ENCODE measurements at places on chromosomes 6 and 20.
A peak's percentile ranks its signal among the peaks of the same experiment; 100 is the strongest.

DNA sequence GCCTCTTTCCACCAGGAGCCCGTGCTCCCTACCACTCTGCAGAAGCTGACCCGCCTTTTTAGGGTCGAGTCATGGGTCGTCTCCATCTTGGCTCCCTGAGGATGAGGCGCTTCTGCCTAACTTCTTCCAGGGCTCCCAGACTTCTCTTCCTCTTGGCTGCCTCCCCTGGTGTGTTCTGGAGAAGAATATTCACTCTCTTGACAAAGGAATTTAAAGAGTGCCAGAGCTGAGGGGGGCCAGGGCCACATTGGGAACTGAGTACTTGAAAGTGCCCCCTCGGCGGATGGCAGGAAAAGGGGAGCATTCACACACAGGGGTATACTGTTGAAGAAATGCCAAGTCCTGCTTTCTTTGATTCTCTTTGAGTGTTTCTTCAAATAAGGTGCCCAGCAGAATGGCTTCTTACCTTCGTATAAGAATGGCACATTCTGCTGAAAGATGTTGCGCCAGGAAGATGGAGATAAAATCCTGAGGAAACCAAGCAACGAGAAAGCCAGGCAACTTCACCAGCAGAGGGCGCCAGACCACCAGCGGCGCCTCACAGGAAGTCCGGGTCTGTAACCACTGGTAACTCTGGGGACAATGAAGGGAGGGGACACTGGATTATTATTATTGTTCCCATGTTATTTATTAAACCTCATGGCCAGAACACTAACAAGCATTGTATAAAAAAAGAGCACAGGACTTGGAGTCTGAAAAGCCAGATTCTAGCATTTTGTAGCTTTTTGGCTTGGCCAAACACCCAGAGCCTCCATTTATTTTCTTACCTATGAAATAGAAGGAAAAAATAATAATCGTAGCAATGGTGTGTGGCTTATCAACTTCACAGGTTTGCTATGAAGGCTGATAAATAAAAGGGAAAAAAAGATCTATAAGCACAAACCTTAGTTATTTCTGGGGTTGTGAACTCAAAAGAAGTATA lies 176.7 kb downstream of the HACE1 start:
- DNase-seq: peak; percentile 68

DNA sequence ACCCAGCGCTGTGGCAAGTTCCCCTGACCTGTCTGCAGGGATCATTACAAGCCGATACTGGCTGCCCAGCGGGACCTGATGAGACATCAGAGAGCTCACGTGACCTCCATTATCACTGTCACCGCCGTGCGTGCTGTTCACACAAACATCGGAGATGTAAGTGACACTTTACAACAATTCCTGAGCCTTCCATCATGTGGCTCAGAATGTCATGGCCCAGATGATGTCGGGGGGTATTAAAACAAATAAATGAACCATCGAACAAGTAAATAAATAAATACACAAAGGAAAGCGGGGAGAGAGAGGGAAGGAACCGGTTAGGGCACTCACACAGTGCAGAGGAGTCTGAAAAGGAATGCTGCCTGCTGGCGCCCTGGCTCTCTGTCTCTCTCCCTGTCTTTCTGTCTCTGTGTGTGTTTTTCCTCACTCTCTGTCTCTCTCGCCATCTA lies 195.1 kb downstream of the BMP7 start:
- DNase-seq: no peak

DNA sequence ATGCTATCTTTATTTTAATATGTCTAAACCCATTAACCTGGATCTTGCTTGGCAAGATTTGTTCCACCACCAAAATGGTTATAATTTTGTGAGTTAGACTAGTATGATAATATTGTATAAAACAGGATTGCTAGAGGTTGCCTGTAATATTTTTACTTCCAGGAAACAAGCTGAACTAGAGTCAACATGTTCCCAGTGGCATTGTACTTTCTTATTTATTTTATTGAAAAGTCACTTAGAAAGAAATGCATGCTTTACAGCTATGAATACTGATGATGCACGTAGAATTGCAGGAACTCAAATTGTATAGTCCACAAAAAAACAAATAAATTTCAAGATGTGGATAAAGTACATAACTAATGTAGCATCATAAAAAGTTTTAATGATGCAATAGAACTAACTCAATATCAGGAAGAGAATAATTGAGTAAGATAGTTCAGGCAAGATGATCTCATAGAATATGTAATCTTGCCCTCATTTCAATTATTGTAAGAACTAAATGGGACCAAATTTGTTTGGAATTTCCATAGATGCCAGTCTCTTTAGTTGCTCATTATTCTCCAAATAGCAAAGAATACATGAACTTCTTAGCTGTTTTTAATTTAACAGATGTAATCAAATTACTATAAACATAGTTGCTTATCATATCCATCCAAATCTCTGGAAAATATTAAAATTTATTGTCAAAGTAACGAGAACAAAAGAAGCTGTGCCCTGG lies 451.8 kb downstream of the COL12A1 start:
- DNase-seq: no peak

GRCh38 chr20:64099880-64100565 lies 7.3 kb downstream of the NPBWR2 start:
- no peak for DNase-seq

DNA sequence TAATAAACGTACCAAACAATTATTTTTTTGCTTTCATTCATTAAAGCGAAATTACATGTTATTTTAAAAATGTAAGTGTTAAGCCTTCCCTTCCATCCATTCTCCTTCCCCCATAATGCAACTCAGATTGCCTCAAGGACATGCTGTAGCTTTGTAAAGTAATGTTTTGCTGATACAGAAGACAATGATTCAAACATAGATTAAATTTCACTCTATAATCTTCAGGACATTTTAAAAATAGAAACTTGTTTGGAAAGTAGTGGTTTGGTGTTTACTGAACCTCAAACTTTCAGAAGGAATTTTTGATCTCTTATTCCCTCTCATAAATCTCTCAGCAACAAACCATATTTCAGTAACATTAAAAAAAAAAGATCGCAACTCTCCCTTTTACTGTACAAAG lies 350.9 kb upstream of the HSF2 start:
- no peak for DNase-seq

DNA sequence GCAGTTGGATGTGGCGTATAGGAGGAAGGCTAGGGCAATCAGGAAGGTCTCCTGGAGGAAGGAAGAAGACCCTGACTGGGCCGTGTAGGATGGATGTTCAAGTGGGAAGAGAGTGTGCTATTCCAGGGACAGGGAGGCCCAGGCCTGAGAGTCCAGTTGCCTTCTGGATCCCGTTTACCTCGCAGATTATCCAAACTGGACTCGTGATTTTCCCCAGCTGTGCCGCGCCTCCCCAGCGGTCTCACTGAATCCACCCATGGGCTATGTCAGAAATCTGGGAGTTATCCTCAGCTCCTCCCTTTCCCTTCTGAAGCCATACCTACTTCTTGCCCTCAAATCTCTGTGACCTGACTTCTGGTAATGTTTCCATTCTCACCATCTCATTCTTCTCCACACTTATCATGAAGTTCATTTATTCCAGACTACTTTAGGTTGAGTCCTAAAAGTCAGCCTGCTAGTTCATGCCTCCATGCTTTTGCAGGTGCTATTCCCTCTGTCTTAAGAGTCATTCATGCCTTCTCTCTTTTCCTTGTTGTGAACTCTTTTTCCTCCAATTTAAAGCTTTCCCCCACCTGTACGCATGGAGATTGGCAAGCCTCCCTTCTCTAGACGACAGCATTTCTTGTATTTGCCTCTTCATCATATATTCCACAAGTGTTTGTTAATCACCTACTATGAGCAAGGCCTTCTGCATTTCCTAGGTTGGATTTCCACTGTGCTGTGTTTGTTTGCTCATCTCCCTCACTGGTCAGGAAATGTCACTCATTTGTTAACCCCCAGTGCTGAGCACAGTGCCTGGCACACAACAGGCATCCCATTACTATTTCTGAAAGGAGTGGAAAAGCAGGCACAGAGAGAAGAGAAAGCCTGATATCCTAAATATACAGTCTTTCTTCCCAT lies 2.7 kb downstream of the SDCBP2 start:
- DNase-seq: no peak

GRCh38 chr6:134249759-134250602 lies 67.9 kb downstream of the SGK1 start:
- DNase-seq: no peak

- DNase-seq: no peak
Observed at GRCh38 chr6:54264581-54265272, 43.5 kb upstream of the TINAG start.

DNA sequence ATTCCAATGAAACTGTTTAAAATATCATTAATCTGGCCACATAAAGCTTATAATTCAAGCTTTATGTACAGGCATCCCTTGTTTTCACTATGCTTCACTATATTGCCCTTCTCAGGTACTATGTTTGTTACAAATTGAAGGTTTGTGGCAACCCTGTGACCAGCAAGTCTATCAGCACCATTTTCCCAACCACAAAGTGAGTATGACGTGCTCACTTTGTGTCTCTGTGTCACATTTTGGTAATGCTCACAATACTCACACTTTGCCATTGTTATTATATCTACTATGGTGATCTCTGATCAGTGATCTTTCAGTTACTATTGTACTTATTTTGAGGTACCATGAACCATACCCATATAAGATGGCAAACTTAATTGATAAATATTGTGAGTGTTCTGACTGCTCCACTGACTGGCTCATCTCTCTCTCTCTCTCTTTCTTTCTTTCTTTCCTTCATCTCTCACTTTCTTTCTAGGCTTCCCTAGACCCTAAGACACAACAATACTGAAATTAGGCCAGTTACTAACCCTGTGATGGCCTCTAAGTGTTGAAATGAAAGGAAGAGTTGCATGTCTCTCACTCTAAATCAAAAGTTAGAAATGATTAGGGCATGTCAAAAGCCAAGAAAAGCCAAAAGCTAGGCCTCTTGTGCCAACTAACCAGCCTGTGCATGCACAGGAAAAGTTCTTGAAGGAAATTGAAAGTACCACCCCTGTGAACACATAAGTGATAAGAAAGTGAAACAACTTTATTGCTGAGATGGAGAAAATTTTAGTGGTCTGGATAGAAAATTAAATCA lies 227.9 kb downstream of the BCAS1 start:
- DNase-seq: no peak

DNA sequence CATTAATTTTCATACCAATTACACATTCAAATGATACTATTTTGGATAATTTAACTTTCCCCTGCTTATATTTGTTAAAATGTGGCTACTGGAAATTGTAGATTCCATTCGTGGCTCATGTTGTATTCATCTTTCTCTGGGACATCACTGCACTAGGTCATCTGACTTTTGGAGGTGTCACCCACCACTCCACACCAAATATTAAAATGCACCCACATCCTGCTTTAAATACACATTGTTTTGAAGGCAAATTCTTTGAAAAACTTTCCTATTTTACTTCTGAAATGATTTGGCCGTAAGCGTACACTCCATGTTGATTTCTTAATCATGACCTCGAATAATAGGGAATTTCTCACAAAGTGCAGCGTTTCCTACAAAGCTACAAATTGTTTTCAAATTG lies 8.7 kb upstream of the RBM38 start:
- DNase-seq: no peak

GRCh38 chr6:144939921-144940320 lies 654.8 kb downstream of the UTRN start:
- DNase-seq: no peak

- peak; percentile 23 for DNase-seq
Observed at GRCh38 chr20:52001999-52002666, 189.4 kb downstream of the ZFP64 start.

GRCh38 chr20:7459083-7459482 lies 481.2 kb downstream of the HAO1 start:
- no peak for DNase-seq

DNA sequence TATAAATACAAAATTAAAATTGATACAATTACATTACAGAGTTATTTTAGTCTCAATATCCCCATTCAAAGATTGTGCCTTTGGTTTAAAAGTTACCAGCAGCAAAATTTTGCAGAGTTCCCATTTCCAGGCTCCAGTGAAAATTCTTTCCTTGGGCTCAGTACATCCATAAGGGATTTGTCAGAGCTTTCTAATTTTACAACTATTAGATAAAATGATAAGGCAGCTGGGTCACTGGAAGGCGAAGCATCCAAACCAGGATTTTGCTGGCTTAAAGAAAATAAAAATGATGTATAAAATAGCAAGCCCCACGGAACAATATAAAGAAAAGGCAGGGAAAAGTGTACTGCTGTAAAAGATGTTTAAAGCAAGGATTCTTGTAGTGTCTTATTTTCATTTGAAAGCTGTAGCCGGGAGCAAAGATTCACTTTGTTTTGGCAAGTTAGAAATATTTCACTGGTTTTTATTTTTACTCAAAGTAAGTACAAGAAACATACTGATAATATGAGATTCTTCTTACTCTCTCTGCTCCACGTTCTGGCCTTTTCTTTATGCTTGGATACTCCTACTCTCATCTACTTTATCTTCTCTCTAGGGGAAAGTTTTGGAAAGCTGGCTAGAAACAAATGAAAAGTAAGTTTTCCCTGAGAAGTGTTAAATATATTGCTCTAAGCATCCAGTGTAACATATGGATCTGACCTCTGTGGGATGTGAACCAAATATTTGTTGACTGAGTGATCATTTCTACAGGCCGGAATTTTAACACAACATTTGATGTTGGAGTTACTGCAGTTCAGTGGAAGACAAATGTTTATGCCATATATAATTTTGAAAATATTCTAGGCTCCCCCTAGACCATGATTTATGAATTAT lies 488.4 kb downstream of the PHF3 start:
- no peak for DNase-seq

DNA sequence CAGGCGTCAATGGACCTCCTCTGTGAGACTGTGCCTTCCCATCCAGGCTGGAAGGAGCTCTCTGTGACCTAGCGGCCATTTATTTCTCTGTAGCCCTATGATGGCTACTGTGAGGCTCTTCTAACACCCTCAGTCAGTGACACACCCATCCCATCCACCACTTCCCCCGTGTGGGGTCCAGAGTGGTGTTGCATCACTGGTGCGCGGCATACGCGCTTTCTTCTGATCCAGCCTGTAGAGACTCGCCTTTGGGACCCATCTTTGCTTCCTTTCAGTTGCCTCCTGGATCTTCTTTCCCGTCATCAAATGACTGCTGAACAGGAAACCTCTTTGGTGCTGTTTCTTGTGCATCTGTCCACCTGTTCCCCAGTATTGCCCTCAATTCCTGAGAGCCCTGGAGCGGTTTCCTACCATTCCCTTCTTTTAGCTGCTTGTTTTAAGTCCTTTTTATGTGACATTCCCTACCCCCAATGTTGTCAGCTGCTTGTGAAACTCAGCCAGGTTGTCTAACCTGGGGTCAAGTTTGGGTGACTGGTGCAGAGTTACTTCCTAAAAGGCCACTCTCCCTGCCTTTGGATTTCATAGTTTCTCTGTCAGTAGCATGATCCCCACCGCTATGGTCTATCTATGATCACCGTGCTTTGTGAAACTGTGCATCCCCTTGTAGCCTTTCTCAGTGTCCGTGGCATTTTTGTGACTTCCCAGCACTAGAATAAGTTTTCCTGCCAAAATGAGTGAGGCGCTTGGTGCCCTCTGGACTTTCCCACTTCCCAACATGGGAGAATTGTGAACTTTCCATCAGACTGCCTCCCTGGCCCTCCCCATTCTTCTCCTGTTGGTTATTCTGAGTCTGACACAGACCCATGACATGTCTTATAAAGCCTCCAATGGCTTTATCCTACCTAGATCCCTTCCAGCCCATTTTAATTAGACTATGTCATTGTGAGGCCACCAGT lies 5.7 kb downstream of the PRR3 start:
- DNase-seq: no peak

GRCh38 chr6:33633084-33633461 lies 12.0 kb downstream of the ITPR3 start:
- DNase-seq: no peak

GRCh38 chr6:37559501-37559900 lies 59.8 kb upstream of the CCDC167 start:
- DNase-seq: no peak

GRCh38 chr6:33755070-33755869 lies 8.6 kb upstream of the IP6K3 start:
- DNase-seq: no peak

- DNase-seq: peak; percentile 81
Observed at GRCh38 chr20:62427172-62428001, at the start of gene RBBP8NL. Gene RBBP8NL, minus strand, starts transcription at chr20:62427539. Its CDS starts 7,892 bp downstream, at chr20:62419647.

All from T47D (cell line).